ENCODE measurements at places on chromosomes 2 and 18. TPM values are rescaled to one million over a fixed set of nuclear protein-coding genes. Genes with fewer than 3 reads are reported as not detected.

SLC4A5 gene
- total RNA-seq: 2.1 TPM

ABCB6 gene
- 18.9 TPM for total RNA-seq

PKDCC gene
- 95.4 TPM for total RNA-seq

NPPC gene
- total RNA-seq: not detected

CNDP1 gene
- 0.33 TPM for total RNA-seq

SCTR gene
- not detected for total RNA-seq

INPP5D gene
- 20.3 TPM for total RNA-seq

AKAIN1 gene
- not detected for total RNA-seq

CRYGD gene
- total RNA-seq: not detected

VWA3B gene
- total RNA-seq: not detected

- DNase-seq: no peak
Observed at GRCh38 chr2:46034535-46034934, 262.7 kb upstream of the EPAS1 start.

GRCh38 chr2:46735108-46735691, 180.4 kb downstream of the MCFD2 start:
- DNase-seq: no peak

- DNase-seq: no peak
Observed at GRCh38 chr18:44098551-44099098, 582.1 kb upstream of the SETBP1 start.

GRCh38 chr2:172970660-172971059, 105.0 kb upstream of the MAP3K20 start:
- DNase-seq: no peak

GRCh38 chr2:40332191-40332826, 119.6 kb downstream of the SLC8A1 start:
- no peak for DNase-seq

GRCh38 chr2:181174611-181175580, 194.5 kb downstream of the UBE2E3 start:
- no peak for DNase-seq

DNA sequence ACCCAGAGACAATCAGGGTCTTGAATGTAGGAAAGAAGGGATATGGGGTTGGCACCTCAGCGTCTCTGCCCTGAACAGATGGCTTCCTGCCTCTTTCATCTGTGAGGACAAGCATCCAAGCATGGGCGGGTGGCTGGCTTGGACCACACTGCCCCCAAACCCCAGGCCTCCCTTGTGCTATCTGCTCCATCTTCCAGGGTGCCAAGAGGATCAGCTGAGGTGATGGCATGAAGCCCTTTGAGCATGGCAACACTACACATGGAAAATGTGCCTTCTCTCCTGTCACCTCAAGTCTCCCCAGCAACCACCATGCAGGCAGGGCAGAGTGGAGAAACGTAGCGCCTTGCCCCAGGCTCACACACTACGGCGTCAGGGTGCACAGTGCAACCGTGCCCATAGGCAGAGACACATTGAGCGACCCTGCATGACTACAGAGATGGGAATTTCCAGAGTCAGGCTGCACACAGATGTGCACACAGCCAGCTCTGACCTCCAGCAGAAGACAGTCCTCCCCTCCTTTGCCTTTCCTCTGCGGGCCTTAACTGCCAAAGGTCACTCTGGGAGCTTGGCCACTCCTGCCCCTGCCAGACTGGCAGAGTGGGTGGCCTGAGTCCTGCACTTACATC, 1.5 kb downstream of the KCNIP3 start:
- DNase-seq: no peak

- no peak for DNase-seq
Observed at GRCh38 chr18:7321831-7322230, 90.9 kb downstream of the LRRC30 start.

GRCh38 chr2:39603436-39603835, 62.3 kb upstream of the TMEM178A start:
- no peak for DNase-seq

DNA sequence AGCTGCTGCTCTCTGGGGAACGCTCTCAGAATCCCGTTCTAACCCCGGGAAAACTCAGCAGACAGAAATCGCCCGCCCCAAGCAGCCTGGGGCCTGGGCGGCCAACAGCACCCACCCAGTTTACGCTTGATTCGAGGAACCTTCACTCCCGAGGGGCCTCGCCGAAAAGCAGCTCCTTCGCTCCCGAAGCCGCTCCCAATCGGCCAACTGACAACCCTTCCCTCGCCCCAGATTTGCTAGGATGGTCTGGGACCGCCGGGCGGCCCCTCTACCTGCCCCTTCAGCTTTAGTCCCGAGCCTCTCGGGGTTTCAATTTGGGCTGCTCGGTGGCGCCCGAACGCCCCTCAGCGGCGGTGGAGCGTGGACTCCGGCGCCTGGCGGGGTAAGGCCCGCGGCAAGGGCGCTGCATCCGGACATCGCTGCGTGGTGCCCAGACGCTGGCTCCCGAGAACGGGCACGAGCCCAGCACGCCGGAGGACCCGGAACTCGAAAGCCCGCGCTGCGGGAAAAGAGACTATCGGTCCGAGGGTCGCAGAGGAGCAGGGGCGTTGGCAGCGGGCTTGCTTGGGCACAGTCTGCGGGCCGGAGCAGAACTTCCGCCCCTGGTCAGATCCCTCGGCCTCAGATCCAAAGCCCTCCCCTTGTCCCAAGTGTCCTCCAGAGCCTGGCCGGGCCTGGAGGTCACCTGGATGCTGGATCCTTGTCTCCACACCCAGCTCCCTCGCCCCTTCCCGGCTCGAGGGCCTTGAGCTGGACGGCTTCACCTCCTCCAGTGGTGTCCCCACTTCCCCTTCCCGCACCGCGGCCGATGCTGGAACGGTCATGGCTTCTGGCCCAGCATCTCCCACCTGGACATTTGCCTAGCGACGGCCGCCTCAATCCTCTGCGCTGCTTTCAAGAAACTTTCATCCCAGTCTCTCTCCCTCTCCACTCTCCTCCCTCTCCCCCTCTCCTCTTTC, 3.0 kb upstream of the OTX1 start:
- no peak for DNase-seq

- DNase-seq: no peak
Observed at GRCh38 chr18:7084080-7085065, 33.2 kb downstream of the LAMA1 start.

GRCh38 chr18:44823286-44823685, 142.6 kb downstream of the SETBP1 start:
- no peak for DNase-seq

DNA sequence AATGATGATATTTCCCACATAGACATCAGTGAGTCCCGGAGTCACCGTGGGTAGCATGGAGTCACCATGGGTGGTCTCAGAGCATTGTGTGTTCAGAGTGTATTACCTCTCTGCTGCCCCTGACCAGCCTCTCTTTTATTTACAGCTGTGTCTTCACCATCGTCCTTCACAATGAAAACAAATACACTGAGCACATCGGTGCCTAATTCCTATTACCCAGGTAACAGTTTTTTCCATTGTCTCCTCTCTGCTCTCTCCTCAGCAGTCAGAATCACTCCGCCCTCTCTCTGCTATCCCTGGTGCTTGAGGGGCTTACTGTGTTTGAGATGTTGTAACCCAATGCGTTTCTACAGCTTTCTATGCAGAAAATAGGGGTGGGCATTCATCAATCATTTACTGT, 361.5 kb upstream of the RAB12 start:
- no peak for DNase-seq

DNA sequence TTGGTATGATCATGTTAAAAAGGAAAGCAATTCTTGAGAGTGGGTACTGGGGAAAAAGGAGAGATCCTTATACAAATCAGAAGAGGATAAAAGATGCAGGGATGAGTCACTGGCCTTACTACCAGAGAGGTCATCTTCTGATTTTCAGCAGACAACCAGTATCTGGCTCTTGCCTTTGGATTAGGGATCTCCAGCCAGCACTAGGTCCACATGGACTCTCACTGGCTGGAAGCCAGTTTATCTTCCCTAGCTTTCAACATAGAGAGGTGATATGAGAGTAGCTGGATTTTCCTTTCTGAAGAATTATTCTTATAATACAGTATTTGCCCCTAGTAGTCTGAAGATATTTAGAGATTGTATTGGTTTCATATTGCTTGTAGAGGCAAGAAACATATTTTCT, 30.2 kb downstream of the CERKL start:
- no peak for DNase-seq

DNA sequence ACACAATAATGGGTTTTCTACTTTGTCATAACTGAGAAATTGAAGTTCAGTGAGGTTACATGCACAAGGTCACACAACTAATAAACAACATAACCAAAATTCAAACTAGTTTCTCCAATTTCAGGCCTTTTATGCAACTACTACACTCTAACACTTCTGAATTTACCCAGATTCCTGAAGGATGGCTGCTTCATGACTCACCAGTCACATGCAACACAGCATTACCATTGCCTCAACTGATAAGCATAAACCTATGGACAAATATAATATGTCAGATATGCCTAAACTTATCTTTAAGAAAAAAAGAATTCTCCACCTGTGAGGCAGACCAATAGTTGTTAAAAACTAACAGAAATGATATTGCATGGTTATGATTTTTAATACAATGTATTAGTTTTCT, 586.5 kb upstream of the SLC8A1 start:
- no peak for DNase-seq

DNA sequence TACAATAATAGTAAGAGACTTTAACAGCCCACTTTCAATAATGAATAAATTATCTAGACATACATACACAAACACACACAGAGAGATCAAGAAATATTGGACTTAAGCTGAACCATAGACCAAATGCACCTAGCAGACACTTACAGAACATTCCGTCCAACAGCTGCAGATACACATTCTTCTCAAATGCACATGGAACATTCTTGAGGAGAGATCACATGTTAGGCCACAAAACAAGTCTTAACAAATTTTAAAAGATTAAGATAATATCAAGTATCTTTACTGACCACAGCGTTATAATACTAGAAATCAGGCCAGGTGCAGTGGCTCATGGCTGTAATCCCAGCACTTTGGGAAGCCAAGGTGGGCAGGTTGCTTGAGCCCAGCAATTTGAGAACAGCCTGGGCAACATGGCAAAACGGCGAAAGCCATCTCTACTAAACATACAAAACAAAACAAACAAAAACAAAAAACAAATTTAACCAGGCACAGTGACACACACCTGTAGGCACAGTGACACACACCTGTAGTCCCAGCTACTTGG, 7.4 kb downstream of the CERKL start:
- no peak for DNase-seq

DNA sequence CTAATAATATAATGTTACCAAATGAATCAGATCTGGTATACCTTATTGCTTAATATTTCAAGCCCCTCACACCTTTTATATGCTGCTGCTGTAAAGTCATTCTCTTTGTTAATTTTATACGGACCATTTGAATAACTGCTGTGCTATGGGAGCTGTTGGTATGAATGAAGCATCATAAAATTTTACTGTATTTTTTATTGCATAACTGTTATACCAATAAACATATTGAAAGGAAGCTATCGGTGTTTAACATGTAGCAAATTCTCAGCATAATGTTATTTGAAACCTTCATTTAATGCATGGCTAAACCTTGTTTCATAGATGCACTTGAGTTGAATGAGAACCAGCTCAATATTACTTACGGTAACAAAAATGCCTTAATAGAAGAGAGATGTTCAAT, 1040.3 kb downstream of the SOCS6 start:
- no peak for DNase-seq

DNA sequence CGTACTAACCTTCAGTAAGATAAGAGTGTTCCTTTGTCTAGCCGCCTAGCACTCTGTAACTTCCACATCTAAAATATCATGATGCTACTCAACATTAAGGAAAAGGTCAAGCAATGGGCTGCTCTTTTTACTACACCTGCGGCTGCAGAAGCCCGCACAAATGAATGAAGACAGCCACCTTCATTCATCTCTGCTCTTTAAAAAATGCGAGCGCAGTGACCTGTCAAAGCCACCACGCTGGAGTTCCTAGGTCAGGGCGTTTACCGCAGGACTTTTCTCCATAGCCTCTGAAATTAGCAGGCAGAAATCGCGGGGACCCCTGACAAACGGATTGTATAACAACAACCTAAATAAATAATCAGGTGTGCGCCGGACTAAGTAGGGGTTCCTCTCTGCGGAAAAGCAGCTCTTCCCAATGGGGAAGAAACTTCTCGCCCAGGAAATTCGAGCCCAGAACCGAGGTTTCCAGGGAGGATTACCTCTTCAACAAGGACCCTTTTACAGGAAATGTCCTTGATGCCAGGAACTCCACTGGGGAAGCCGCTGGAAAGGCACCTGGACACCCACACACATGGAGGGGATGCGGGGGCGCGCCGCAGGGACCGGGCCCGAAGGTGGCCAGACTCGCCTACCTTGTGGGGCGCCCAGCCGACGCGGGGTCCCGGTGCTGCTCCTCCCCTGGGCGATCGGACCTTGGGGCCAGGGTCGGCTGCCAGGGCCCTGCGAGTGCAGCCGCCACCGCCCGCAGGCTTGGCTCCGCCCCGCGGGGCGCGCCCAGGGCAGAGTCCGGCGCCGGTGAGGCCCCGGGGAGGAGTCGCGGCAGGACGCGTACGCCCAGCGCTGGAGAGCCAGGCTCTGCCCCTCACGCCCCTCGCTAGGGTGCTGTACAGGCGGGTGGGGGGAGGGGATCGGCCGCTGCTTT, at the start of gene CCDC68:
Gene CCDC68, minus strand, starts transcription at position 758 of the 922 bp plus-strand sequence. CDS start 16,670 bp downstream, outside the sequence.
- no peak for DNase-seq

- no peak for DNase-seq
Observed at GRCh38 chr2:6665093-6666045, 200.3 kb downstream of the CMPK2 start.

- no peak for DNase-seq
Observed at GRCh38 chr2:10413991-10414451, 34.1 kb downstream of the ODC1 start.

DNA sequence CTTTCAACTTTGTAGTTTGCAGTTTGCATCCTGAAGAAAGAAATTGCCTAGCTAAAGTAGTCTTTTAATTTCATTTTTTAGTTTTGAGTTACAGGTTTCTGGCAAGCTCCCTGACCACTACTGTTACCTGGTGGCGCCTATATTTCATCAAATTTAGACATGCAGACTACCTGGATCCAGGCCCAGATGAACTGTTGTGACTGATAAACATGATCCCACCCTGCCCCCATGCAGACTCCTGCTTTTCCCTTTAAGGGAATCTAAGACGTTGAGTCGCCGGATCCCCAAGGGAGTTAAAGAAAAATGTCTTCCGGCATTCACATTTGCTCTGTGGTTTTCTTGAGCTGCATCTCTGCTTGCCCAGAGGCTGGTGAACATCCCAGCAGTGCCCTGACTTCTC, 22.2 kb downstream of the METAP1D start:
- no peak for DNase-seq

- DNase-seq: no peak
Observed at GRCh38 chr18:7516266-7517117, 50.6 kb upstream of the PTPRM start.

DNA sequence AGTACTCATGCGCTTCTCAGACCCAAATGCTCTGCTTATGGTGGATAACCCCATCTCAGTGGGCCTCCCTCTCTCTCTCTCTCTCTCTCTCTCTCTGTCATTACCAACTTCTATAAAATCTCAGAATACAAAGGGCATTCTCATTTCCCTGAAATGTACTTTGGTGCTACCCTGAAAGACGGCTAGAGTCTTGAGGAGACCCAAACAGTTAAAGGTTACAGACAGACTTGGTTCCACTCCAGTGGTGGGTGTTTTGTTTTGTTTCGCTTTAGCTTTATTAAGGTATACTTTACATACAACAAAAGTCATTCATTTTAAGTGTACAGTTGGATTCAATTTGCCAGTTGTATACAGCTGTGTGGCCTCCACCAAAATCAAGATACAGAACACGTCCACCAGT, 60.9 kb downstream of the BCL11A start:
- DNase-seq: no peak

GRCh38 chr18:75323821-75324585, 103.5 kb downstream of the SMIM21 start:
- no peak for DNase-seq

All from breast epithelium (tissue), 4 donors.